ENCODE measurements at places on chromosomes 6 and 20.
A peak's percentile ranks its signal among the peaks of the same experiment; 100 is the strongest.

GRCh38 chr6:131613296-131613925 lies 14.6 kb downstream of the MED23 start:
- DNase-seq: no peak

DNA sequence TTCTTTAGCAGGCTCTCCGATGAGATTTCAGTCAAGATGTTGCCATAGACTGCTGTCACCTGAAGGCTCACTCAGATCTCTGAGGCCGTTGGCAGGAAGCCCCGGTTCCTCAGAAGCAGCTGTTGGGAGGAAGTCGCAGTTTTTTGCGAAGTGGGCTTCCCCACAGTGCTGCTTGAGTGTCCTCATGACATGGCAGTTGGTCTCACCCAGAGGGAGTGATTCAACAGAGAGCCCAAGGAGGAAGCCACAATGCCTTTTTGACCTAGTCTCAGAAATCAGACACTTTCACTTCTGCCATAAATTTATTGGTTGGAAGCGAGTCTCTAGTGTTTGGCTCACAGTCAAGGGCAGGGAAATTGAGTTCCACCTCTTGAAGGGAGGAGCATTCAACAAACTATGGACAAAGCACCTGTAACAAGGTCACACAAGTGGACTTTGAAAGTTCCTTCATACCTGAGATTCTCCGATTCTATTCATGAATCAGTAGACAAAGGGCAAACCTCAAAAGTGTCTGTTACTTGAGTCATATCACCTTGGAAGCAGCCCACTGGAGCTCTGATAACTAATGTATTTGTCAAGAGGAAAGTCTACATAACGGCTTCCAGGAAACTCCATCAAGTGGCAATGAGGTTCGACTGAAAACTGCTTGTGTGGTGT lies 208.3 kb downstream of the TASP1 start:
- no peak for DNase-seq

DNA sequence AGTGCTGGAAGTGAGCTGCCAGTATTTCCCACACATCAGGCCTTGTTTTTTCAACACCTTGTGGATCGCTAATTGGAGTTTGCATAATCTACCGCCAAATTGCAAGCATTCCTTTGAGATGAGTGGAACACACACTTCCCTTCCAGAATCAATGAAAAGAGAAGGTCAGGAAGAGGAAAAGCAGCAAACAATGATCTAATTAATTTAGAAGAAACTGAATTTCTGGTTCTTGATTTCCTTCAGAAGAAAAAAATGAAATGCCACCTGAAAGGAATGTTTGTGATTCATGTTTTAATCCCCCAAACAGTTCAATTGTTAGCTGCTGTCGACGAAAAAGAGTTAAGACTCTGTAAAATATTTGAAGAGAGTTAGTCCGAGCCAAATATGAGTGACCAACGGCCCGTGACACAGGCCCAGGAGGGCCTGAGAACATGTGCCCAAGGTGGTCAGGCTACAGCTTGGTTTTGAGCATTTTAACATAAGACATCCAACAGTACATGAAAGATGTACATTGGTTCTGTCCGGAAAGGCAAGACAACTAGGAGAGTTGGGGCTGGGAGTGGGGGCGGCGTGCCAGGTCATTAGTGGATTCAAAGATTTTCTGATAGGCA lies 182.3 kb downstream of the MTFR2 start:
- no peak for DNase-seq

DNA sequence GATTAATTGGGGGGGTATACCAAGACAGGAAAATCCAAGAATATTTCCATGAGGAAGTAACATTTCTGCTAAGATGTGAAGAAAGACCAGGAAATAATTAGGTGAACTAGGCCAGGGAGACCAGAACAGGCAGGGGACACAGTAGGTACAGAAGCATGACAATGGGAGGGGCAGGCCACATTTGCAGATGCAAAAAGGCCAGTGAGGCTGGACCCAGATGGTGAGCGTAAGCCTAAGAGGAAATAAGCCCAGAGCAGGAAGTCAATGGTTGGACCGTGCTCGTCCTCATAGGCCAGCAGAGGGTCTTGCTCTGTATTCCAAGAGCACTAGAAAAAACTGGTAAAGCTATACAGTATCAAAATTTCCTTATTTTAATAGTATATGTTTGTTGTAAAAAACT lies 9.4 kb downstream of the CEP162 start:
- DNase-seq: no peak

GRCh38 chr6:45781890-45782289 lies 233.8 kb downstream of the CLIC5 start:
- no peak for DNase-seq

- no peak for DNase-seq
Observed at GRCh38 chr6:20875369-20875963, 341.2 kb downstream of the CDKAL1 start.

DNA sequence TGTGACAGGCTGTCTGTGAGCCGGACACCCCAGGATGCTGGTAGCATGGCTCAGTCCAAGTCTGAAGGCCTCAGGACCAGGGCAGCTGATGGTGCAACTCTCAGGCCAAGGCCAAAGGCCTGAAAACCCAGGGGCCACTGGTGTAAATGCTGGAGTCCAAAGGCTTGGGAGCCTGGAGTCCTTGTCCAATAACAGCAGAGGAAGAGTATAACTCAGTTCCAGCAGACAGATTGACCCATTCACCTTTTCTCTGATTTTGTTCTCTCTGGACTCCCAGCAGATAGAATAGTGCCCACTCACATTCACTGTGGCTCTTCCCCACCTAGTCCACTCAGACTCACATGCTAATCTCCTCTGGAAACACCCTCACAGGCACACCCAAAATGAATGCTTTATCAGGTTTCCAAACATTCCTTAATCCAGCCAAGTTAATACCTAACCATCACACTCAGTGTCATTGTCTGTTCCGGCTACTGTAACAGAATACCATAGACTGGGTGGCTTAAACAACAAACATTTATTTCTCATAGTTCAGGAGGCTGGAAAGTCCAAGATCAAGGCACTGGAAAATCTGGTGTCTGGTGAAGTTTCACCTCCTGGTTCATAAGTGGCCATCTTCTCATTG lies 5.0 kb upstream of the TRAF3IP2 start:
- no peak for DNase-seq

GRCh38 chr6:49257549-49257948 lies 205.5 kb downstream of the MMUT start:
- DNase-seq: no peak

DNA sequence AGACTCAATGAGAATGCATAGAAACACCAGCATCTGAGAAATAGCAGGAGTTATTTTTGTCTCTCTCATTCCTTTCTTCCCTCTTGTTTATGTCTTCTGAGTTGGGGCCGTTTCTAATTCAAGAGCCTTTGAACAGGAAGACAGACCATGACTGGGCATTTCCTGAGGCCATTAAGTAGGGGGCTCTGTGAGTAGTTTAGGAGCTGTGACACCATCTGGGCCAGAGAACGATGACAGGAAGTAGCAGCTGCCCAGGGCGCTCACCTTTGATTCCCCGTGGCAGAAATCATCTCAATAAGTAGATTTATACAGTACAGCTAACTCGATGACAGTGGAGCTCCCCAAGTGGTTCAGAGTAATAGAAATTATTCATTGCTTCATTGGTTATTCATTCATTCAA lies 298.4 kb upstream of the PLN start:
- no peak for DNase-seq

- no peak for DNase-seq
Observed at GRCh38 chr20:45863543-45864470, 6.4 kb downstream of the ZSWIM3 start.

DNA sequence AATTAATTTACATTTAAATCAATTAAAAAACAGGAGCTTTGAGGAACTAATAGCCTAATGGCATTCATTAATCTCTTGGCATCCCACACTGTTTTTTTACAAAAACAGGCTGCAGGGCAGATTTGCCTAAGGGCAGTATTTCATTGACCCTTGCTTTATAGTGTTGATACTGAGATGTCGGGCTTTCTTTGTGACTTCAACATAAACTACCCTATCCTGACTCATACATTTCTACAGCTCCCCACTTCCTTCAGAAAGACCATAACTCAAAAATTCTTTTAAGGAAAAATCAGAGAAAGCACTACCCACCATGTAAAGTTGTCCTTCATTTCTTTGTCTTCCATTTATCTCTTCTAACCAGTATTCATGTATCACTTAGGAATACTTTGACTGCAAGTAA lies 92.2 kb upstream of the NT5E start:
- DNase-seq: no peak

DNA sequence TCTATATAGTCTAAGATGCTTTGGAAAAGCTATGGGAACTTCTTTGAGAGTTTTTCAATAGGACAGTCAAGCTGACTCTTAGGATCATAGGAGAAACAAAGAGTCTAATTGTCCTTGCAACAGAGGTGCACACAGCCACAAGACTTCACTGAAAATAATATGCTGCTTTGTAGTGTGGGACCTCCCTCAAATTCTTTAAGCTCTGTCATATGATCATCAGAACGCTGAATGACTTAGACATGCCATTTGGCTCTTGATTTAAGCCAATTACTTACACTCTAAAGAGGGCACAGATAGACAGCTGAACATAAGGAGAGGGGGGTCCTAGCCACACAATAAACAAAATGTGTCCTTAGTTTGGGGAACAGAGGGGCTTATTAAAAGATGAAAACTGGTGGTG lies 818.7 kb upstream of the GJE1 start:
- no peak for DNase-seq

GRCh38 chr6:86526238-86526637 lies 411.1 kb upstream of the HTR1E start:
- no peak for DNase-seq

DNA sequence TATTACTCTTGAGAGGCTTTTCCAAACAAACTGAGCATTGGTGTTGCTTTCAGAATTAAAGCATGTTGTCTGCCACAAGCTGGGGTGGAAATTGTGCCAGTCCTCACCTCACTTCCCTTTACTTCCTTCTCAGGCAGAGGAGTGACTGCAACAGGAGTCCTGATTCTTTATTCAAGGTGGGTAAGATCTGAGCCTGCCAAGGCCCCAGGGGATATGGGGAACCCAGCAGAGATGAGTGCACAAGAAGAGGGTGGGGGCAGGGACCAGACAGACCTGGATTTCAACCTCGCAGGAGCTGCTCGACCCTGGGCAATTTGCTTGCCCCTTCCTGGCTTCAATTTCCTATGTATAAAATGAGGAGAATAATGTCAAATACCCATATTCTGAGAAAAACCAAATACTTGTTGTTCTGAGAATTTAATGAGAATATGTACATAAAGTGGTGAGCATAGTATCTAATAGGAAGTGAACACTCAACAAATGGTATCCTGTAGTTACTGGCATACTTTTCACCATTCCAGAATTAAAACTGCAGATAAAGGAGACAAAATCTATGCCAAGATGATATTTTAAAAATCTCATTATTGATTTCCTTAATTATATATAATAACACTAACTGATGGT lies 17.8 kb downstream of the MAN1A1 start:
- no peak for DNase-seq

- no peak for DNase-seq
Observed at GRCh38 chr20:43506238-43506637, 1.3 kb upstream of the L3MBTL1 start.

DNA sequence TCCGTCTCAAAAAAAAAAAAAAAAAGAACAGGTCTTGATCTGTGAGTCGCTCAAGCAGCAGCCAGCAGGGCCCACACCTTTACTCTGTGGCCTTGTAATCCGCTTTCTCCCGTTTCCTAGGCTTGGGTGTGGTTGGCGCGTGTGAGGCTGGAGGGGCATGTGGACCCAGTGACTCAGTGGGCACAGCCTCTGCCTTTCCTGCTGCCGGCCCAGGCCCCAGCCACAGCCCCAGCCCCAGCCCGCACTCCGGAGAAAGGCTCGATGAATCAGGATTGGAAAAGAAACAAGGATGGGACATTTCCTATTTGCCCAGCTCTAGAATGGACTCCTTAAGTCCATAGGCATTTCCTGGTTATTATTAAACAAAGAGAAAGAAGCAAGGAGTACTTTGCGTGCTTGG lies 4.3 kb downstream of the BHLHE23 start:
- DNase-seq: no peak

- no peak for DNase-seq
Observed at GRCh38 chr6:57127763-57128162, 37.8 kb downstream of the ZNF451 start.

DNA sequence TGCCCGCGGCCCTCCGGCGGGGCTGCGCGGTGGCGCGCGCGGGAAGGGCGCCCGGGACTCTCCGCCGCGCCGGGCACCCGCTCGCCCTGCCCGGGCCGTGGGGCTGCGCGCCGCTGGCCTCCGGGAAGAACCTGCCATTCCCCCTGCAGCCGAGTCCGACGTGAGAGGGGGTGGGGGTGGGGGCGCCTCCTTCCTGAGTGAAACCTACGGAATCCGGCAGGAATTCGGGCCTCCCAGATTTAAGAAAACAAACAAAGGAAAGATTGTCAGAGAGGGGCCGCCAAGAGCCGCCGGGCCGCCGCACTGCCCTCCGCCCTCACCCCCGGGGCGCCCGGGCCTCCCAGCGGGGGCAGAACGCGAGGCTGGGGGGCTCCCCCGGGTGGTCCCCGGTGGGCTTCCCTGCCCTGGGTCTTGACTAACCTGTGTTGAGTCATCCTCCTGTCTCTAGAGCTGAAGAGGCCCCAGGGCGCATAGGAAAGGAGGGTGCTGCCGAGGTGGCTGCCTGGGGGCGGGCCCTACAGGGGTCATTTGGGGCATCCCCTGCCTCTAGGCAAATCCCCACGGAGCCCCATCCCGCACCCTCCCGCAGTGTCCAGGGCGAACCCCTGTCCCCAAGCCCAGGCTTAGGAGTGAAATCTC lies 42.2 kb upstream of the FOXP4 start:
- no peak for DNase-seq

GRCh38 chr6:159307246-159307790 lies 138.1 kb downstream of the FNDC1 start:
- peak; percentile 66 for DNase-seq

DNA sequence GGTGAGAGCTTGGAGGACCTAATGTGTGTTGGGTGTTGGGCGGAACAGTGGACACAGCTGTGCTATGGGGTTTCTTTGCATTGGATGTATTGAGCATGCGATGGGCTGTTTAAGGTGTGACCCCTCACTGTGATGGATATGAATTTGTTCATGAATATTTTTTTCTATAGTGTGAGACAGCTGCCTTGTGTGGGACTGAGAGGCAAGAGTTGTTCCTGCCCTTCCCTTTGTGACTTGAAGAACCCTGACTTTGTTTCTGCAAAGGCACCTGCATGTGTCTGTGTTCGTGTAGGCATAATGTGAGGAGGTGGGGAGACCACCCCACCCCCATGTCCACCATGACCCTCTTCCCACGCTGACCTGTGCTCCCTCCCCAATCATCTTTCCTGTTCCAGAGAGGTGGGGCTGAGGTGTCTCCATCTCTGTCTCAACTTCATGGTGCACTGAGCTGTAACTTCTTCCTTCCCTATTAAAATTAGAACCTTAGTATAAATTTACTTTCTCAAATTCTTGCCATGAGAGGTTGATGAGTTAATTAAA lies 3.0 kb downstream of the HLA-A start:
- no peak for DNase-seq

- no peak for DNase-seq
Observed at GRCh38 chr6:132192631-132193030, 208.6 kb downstream of the MOXD1 start.

Measured in AG09309 (cell line).